ENCODE measurements at places on chromosomes 4 and X.

DNA sequence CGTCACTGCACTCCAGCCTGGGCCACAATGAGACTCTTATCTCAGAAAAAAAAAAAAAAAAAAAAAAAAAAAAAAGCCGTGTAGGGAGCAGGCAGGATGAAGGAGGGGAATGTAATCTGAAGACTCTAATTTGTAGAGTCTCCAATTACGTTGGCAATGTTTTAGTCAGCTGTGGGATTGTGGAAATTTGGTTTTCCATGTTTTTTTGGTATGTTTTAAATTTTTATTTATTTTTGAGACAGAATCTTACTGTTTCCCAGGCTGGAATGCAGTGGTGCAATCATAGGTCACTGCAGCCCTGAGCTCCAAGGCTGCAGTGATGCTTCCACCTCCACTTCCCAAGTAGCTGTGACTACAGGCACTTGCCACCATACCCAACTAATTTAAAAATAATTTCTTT is 56.5 kb downstream of the NSD2 start:
- no peak for DNase-seq

- DNase-seq = no peak
These were observed 4.7 kb downstream of the FAM120C start for GRCh38 chrX:54178100-54178940.

GRCh38 chr4:173252024-173252935 is 81.9 kb downstream of the HMGB2 start:
- peak; percentile 48 for DNase-seq

GRCh38 chr4:90602726-90603125 is 475.5 kb downstream of the CCSER1 start:
- DNase-seq = no peak

DNA sequence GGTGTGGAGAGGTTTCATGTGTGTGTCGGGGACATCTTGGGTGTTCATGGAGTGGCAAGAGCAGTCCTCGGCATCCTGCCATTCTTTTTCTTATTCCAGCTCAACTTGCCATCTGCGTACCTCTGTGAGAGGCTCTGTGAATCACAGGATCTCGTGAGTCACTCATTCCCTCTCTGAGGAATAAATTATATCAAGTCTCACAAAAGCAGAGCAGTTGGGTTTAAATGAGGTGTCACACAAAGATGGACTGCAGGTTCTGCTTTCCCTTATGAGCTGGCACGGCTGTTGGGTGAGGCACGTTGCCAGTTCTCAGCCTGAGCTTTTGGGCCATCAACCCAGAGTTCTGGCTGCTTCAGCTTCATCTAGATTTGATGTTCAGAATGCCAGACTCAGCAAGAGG is 6.8 kb upstream of the OCIAD2 start:
- DNase-seq = no peak
